Kasumi-1 (cell line): ENCODE measurements at places on chromosomes 4 and X.

DNA sequence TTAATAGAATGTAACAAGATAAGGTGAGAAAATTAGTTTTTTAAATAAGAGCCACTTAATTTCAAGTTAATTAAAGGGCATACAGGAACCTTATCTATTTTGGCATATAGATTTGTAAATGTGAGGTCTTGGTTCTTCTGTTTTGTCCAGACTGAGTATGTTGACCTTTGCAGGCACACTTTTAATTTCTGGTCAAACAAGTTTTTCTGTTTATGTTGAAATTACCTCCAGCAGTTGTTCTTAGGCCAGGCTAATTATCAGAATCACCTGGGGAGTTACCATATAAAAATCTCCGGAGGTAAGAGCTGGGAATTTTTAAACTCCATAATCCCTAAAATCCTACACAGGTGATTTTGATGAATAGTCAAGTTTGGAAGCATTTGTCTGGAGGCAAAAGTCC is 227.4 kb upstream of the ANKRD50 start:
- no peak for DNase-seq

GRCh38 chr4:158155656-158156356 is 17.0 kb downstream of the GASK1B start:
- no peak for DNase-seq

DNA sequence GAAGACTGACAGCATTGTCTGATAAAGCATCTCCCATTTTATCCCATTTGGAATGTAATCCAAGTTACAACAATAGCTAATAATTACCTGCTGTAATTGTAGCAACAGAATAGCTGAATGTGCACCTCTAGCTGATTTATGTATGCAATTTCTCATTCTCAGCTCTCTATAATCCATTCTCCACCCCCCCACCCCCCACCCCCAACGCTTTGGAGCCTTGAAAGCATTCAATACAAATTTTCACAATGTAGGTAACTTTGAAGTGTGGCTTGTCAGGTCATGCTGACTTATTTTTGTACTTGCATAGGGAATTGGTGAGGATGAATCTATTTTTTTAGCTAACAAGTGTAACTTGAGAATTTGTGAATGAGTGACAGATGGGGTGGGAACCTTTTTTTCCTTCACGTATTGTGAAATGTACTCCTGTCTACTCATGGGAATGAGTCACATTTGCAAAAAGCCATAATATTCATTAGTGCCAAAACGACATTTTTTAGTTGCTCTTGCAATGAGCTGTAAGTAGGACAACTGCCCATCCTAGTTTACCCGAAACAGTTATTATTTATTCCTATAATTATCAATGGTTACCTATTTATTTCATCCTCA is 159.3 kb downstream of the PALLD start:
- DNase-seq = no peak

- DNase-seq = no peak
Measured at GRCh38 chr4:148312956-148313490, 129.2 kb downstream of the NR3C2 start.

GRCh38 chr4:113290666-113291065 is 241.2 kb downstream of the ANK2 start:
- no peak for DNase-seq
